ENCODE measurements at places on chromosomes 5 and 9.
A peak's percentile ranks its signal among the peaks of the same experiment; 100 is the strongest.

DNA sequence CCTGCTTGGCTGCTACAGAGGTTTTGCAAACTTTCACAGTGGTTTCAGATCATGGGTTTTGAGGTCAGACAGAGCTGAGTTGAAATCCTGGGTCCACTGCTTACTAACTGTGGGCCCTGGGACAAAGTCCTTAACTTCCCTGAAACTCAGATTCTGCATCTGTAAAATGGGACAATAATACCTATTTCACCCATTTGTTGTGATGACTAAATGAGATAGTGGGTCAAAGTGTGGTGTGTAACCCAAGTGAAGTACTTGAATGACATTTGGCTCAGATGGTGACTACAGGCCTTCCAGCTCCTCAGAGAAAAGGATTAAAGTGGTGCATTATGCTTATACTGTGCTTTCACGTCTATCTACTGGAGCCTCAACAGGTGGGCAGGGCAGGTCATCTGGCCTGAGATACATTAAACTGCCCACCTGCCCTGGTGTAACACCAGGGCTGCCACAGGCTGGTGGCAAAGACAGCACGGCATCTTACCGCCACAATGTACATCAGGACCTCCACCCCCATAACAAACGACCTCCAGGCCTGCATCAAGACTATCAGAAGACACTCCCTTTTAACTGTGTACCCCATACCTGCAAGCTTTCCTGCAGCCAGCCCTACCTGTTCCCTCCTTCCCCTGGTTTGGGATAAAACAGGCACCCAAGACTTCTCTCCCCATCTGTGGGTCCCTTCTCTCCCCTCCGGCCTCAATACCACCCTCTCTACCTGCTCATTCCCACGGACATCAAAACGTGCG, 846 bp upstream of the TRAF1 start:
- no peak for DNase-seq

GRCh38 chr5:115351356-115352195, 55.1 kb upstream of the CCDC112 start:
- no peak for DNase-seq

DNA sequence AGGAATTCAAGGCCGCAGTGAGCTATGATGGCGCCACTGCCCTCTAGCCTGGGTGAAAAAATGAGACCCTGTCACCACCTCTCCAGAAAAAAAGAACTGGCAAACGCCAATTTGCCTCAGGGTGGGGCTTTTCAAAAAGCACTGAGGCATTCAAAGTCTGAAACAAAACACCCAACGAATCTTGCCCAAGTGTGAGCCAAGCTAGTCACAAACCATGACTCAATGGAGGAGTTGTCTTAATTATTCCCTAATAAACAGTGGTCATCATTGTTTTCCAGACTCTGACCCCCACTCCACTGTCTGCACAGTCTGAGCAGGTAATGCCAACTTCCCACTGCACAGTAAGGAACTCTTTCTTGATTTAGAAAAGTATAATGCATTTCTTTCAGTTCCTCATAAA, 16.8 kb downstream of the FRMD3 start:
- no peak for DNase-seq

DNA sequence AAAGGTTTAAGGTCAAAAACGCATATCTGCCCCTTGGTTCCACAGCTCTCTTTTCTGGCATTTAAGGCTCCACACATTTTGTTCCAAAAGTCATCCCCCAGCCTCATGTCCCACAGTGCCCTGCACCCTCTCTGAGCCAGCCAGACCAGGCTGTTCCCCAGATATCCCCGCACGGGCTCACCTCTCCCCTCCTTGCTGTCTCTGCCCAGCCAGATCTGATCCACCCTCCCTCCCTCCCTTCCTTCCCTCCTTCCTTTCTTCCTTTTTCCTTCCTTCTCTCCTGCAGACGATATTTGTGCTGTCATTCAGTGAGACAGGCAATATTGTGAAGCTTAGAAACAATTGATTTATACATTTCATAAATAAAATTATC, 37.0 kb downstream of the DUSP1 start:
- no peak for DNase-seq

DNA sequence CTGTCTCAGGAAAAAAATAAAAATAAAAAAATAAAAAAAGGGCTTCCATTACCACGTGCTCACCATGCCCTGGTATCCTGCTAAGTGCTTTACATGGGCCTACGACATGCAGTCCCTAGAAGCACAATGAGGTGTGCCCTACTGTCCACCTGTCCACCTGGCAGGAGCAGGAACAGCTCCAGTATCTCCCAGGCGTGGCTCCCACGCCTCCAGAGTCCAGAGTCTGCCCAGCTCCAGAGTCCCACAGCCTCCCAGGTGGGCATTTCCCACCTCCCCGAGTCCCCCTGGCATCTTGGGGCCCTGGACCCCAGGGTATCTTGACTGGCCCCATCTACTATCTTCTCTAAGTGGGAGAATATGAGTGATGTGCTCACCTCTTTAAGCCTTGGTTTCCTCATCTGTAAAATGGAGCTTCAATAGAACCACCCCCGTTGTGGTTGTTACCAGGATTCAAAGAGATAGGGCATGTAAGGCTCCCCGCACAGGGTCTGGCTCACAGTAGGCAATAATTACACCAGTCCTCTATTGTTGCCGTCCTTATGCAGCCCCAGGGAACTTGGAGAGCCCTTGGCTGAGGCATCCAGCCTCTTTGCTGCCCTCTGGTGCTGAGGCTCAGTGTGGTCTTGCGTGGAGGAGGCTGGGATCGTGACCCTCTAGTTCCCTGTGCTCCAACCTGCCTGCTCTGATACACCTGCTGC, 8.9 kb downstream of the CXCL14 start:
- DNase-seq = no peak

- DNase-seq = no peak
Measured at GRCh38 chr9:93210324-93210973, 26.5 kb downstream of the WNK2 start.

DNA sequence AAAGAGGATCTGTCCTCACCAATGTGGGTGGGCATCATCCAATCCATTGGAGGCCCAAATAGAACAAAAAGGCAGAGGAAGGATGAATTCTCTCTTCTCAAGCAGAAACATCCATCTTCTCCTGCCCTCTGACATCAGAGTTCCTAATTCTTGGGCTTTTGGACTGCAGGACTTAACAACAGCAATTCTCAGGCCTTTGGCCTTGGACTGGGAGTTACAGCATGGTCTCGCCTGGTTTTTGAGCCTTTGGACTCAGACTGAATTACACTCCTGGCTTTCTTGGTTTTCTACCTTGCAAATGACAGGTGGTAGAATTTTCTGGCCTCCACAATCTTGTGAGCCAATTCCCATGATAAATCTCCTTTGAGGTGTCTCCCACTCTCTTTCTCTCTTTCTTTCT, 60.5 kb upstream of the CD180 start:
- no peak for DNase-seq

DNA sequence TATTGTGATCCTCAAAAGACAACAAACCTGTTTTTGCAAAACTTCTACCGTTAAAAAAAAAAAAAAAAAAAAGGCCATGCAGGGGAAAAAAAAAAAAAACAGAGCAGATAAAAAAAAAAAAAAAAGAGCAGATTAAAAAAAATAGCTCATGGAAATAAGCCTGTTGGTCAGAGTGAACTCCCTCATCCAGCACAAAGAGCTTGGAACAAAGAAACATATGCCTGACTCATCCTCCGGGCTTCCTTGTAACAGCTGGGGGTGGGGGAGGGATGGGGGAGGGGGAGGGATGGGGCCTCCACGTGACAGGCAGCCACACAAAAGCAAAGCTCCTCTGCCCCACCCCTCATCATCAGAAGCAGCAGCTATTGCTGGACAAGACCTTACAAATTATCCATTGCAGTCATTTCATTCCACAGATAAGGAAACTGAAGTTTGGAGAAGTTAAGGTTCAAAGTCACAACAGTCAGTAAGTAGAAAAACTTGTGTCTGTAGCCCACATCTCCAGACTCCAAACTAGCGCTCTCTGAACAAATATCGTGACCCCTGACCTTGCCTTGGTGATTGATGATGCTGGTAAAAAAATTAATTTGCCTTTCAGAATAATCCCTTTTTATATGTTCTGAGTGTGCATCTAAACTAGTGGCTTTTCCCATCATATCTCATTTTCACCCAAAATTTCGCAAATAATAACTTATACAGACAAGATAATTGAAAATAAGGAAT, 38.9 kb downstream of the SLC35D2 start:
- DNase-seq = peak; percentile 80
